ENCODE measurements at places on chromosomes 6 and 20.
A peak's percentile ranks its signal among the peaks of the same experiment; 100 is the strongest.

DNA sequence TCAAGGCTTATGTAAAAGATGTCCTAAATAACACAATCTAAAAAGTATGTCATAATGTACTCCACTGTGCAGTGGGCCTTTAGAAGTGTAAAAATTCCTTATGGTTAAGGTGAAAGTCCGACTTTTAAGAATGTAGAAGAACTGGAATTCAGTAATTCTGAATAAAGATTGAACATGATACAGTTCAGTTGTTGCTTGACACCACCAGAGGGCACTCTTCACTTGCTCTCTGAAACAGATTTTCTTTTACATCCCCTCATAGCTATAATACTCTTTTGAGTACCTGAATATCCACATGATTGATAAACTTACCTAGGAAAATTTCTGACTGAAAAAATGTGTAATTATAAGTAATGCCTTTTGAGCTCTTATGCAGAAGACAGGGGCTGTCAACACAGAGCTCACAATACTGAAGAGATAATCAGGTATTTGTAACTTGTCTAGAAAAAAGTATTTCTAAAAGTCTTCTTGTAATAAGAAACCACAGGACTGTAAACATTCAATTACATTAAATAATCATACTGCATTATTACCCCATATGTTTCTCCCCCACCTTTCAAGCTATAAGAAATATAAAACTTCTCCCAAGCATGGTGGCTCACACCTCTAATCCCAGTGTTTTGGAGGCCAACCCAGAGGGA lies 92.1 kb downstream of the POPDC3 start:
- no peak for DNase-seq

DNA sequence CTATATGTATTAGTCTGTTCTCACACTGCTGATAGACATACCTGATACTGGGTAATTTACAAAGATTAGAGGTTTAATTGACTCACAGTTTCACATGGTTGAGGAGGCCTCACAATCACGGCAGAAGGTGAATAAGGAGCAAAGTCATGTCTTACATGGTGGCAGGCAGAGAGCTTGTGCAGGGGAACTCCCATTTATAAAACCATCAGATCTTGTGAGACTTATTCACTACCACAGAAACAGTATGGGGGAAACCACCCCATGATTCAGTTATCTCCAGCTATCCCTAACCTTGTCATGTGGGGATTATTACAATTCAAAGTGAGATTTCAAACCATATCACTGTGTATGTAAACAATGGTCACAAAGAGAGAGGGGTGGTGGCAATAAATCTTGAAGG lies 6.6 kb downstream of the CST8 start:
- no peak for DNase-seq

- no peak for DNase-seq
These were observed 249.9 kb downstream of the KHDC1L start for GRCh38 chr6:72975352-72975752.

GRCh38 chr6:16413399-16413798 lies 175.0 kb downstream of the GMPR start:
- peak; percentile 30 for DNase-seq

GRCh38 chr6:119090256-119090655 lies 11.8 kb upstream of the FAM184A start:
- no peak for DNase-seq

- DNase-seq = no peak
These were observed 5.7 kb upstream of the LAMP5 start for GRCh38 chr20:9508696-9509178.

DNA sequence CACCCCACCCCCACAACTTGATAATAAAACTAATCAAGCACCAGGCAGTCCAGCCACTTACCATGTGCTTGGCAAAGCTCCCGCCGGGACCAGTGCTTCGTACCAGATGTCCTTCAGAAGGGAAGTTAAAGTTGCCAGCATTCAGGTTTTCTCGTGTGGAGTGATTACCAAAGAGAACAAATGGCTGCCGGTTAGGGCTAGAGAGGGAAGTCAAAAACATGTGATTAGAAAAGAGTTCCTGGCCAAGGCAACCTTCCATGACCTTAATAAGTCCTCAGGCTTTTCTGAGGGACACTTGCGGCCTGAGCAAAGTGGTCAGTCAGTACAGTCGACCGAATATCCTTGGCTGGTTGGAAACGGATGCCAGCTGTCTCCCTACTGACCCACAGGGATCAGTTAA lies 67.0 kb downstream of the DNAAF9 start:
- DNase-seq = no peak

- DNase-seq = no peak
These were observed 3.3 kb upstream of the E2F1 start for GRCh38 chr20:33689493-33689892.

DNA sequence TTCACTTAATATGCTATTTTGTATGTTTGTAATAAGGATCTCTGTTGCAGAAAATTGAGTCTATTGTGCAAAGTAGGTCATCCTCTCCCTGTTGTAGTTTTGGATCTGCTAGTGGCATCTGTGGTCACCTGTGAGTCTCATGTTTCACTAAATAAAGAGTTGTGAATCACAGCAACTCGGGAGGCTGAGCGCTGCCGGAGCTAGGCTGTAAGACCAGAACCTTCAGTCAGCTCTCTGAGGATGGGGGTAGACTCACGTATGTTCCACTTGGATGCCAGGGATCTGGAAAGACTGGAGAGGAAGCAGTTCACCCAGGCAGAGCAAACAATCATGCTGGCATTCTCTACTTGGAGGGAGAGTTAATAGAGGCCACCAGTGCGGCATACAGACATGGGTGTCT lies 187.3 kb upstream of the FOXA2 start:
- no peak for DNase-seq

DNA sequence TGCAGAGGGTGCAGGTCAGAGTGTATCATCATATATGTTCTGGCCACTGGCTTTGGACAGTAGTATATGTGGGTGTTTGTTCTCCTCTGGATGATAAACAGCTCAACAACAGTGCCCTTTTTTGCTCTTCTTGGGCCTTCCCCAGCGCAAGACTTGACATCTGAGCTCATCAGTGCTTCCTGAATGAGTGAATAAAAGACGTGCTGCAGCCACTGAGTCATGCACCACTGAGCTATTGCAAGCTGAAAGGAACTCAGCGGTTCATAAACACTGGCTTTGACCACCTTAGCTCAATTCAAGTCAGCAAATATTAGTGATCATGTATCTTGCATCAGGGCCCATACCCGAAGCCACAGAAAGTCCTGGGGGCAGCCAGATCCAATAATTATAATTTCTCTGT lies 105.3 kb upstream of the KCNG1 start:
- no peak for DNase-seq

DNA sequence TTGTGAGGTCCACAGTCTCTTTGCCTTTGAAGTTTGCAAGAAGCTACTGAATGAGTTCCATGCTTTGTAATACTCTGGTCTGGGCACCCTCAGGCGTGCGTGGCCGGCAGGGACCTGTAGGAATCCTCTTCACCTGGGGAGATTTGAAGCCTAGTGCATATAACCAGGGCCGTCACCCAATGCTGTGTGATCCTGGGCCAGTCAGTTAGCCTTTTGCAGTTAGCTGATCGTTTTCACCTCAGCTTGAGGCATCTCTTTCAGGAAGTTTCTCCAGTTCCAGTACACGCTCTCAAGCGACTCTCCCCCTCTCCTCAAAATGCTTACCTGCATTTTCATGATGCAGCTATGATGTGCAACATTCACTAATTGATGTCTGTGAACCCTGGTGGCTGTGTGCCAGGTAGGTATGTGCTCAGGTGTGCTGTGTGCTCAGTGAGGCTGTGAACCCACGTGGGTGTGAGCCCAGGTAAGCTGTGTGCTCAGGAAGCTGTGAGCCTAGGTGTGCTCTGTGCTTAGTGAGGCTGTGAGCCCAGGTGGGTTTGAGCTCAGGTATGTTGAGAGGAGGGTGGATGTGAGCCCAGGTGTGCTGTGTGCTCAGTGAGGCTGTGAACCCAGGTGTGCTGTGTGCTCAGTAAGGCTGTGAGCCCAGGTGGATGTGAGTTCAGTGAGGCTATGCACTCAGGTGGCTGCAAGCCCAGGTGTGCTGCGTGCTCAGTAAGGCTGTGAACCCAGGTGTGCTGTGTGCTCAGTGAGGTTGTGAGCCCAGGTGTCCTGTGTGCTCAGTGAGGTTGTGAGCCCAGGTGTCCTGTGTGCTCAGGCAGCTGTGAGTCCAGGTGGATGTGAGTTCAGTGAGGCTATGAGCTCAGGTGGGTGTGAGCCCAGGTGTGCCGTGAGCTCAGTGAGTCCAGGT lies 120.4 kb downstream of the PHACTR3 start:
- no peak for DNase-seq

DNA sequence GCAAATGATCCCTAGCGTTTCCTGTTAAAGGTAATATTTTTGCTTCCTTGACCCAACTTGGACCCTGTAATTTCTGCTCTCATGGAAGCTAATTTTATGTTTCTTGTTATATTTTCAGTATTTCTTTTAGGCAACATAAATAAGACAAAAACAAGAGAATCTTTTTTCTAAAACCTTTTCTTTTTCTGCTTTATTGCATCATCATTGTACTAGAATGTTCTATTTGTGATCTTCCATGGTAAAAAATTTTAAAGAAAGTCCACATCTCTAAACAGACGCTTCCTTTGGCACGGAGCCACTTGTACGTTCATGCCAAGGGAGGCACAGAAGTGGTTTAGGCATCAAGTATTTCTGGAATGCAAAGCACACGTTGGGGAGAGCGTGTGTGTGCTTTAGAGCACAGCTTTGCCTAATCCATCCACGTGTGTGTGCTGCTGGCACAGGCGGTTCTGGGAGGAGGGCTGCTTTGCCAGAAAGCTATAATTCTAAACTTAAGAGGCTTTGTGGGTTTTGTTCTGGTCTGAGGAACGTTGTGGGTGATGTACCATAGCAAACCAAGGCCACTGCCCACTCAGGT lies 98.3 kb downstream of the SASH1 start:
- DNase-seq = no peak

- no peak for DNase-seq
These were observed 112.3 kb downstream of the MAN1A1 start for GRCh38 chr6:119237177-119237715.

- no peak for DNase-seq
These were observed 132.8 kb downstream of the DOK5 start for GRCh38 chr20:54608039-54608745.

GRCh38 chr6:130923350-130923749 lies 96.1 kb downstream of the SMLR1 start:
- DNase-seq = no peak

DNA sequence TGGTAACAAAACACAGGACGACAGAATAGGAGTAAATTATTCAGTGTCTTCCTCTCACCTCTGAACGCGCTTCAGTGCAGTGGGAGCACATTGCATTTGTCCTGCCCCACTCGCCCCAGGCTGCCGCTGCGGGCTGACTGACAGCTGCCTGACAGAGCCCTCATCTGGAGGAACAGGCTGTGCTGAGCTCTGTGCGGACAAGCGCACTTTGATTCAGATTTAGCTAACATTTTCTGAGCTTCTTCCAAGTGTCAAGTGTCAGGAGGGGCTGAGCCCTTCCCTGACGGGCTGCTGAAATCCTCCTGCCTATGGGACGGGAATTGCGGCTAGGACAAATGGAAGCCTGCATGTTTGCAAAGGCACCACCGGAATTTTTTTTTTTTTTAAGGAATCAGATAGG lies 383.0 kb upstream of the CDH4 start:
- DNase-seq = no peak

DNA sequence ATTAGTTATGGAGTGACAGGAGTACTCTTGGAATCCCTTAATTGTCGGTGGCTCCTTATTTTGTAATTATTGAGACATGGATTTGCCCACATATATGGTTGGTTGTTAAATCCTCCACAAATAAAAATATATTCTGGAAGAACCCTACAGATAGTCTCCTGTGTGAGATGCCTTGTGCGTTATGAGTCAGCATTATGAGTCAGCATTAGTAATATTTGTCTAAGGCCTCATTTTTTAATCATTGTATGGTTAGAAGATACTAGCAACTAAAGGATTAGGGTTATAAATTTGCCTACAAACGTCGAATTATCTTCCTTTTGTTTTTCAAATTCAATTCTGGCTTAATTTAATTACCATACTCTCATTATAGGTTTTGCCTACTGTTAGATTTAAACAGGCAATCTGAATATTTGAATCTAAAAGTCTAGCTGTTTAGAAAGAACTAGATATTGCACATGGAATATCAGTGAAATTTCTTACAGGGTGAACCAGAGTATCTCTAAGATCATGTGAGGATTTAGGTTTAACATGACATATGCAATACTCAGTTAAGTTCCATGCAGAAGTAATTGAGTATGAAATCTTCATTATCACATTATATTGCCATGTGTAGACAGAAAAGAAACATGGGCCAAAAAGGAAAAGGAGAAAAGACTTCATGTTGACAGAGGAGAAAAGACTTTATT lies 5.9 kb downstream of the C6orf58 start:
- DNase-seq = no peak

GRCh38 chr6:80541886-80542285 lies 435.4 kb downstream of the BCKDHB start:
- no peak for DNase-seq

- DNase-seq = no peak
These were observed 15.7 kb downstream of the GMDS start for GRCh38 chr6:2229742-2230141.

GRCh38 chr6:39576556-39577303 lies 148.5 kb downstream of the KIF6 start:
- no peak for DNase-seq

DNA sequence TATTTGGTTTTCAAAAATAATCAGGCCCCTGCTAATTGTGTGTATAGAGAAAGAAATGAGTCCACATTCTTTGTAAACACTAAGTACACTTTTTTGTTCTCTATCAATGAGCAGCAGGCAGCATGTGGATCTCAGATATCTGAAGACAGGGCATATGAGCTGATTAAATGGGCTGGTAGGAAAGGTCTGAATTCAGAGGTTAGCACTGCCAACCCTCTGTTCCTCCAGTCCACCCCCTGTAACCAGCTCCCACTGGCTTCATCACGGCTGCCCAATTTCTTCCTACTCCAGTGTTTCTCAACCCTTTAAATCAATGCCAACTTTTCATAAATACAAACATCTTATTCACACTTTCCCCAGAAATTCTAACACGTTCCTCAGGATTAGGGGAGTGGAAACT lies 128.5 kb downstream of the TPBG start:
- no peak for DNase-seq

DNA sequence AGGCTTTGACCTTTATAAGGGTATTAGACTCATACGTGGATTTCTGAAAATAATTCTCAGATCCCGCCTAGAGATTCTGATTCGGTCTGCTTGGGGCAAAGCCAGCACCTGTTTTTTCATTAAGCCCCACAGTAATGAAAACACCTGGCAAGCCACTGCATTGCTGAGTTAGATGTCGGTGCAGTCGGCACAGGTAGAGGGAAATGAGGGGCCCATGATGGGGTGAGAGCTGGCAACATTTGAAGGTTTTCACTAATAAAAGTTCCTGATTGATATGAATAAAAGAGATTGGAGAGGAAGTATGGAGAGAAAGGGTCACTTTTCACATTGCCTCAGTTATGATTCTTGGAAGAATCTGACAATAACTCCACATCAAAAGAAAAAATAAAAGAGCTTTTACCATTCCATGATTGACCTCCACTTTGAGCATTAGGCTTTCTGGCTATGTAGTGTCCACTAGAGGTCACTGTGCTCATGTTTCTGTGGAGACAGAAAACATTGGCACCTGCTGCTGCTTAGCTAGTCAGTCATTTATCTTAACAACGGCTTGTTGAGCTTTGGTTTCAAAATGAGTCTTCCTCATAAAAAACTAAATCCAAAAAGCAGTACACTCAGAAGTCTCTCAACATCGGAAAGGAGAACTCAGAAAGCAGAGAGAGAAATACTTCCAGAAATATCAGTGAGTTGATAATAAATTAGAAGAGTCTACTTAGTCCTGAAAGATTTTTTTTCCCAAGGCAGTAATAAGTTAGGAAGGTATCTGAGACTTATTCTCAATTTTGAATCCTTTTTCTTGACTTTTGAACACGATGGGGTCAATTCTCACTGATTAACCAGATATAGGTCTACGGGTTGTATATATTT lies 53.3 kb upstream of the KLHL31 start:
- DNase-seq = no peak

- no peak for DNase-seq
These were observed 27.6 kb upstream of the MCUR1 start for GRCh38 chr6:13841936-13842335.

All from activated CD4-positive, alpha-beta T cell treated with anti-CD3 and anti-CD28 coated beads, Interleukin-2, amount 50 U/mL, for 4 hours (primary cell).